COR-L47 (cell line): ENCODE measurements at places on chromosomes 1 and 21.

DNA sequence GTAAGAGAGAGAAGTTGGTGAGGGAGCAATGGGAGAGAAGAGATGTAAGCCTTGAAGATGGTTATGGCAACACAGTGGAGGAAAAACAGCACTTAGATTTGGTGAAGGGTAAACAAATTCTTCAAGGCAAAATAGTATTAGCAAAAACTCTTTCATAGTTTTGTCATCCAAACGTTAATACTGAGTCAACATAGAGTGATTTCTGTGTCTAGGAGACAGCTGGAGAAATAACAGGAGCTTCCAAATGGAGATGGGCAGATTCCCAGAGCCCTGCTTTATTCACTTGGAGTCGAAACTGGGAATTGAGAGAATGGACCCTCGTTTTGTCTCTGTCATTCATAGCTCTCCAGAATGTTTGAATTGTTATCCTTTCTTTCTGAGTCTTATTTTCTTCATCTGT is 68.3 kb downstream of the PLA2G4A start:
- no peak for DNase-seq

DNA sequence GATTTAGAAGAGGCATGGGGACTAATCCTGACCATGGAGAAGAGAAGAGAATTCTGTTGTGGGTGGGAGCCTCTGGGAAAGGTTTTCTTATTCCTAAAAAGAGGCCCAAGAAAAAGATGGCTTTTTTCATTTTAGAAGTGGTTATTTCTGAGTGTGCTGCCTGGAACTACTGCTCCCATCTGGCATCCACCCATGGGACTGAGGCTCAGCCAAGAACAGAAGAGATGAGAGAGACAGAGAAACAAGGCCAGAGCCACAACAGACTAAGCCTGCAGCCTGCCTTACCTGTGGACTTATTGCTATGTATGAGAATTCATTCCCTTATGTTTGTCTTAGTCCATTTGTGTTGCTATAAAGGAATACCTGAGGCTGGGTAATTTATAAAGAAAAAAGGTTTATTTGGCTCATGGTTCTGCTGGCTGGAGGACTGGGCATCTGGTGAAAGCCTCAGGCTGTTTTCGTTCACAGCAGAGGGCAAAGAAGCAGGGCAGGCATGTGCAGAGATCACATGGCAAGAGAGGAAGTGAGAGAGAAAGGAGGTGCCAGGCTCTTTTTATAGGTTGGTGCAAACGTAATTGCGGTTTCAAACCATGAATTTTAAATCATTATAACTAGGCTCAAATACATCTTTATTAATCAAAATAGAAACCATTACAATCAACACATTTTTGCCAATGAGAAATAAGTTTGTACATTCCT is 57.5 kb upstream of the PRDM2 start:
- no peak for DNase-seq

DNA sequence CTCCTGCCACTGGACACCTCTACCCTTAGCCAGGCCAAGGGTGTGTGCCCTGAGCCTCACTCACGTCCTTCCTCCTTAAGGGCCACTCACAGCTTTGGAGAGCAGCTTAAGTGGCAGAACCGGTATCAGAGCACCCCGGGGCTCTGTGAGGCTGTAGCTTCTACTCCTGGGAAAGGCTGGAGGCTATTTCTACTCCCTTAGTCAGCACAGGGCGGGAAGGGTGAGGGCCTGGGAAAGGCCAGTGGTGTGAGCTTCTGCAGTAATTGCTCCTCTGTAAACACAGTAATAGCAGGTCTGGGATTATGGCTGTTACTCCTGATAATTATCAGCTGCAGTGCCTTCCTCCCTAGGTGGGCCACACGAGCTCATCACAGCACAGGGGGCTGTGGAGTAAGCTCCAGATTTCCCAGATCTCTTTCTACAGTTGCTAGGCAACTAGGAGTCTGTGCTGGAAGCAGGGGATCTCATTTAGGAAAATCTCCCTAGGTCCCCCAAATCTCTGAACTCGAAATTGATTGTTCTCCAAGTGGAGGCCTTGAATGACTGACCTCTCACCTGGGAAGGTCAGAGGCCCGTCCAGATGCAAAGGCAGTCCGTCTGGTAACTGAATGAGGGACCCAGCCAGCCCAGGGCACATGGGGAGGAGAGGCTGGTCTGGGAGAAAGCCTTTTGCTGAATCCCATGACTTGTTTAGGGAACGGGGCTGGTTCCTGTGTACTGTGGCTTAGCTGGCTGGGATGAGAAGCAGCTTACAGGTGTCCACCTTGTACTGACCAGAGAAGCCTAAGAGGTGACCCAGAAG is 29.3 kb downstream of the IER5 start:
- peak; percentile 90 for DNase-seq

DNA sequence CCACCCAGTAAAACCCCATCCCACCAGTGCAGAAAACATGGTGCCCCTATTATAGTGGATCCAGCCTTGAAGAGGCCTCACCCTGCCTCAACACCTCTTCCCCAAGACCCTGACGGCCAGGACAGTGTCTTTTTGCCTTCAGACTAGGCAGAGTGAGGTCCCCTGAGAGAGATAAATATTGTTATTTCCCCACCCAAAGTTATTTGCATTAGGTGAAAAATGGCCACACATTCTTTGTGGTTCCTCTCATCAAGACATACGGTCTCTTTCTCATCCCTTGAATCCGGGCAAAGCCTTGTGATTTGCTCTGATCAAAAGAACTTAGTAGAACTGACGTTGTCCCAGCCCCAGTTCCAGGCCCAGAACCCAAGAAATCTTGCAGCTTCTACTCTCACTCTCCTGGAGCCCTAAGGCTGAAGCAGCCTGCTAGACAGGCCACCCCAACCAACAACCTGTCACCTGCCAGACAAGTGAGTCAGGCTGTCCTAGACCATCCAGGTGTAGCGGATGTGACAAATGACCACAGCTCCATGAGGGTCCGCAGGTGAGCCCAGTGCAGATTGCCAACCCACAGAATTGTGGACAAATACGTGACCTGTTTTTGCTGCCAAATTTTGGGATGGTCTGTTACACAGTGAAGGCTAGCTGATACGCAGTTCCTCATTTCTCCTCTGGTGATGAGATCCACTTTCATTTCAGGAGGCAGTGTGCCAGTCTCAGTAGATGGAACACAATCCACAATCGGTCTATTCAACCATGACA is 8.1 kb upstream of the SSU72 start:
- DNase-seq: no peak

DNA sequence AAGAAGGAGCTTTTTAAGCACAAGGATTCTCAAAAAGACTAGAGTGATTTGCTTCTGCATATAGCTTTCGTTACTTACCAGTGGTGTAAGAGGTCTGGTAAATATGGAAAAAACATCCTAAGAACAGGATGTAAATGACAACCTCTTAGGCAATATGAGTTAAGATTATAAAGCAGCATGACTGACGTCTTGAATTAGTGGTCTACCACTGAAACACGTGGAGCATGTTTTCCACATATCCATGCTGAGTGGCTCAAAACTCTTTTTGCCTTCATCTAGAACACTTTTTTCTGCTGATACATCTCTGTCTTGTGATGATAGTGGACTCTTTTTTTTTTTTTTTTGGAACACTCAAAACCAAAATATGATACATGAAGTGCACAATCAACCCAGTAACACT is 44.6 kb downstream of the RCAN1 start:
- DNase-seq: no peak

GRCh38 chr1:228141226-228142044 is 1.4 kb downstream of the GUK1 start:
- peak; percentile 56 for DNase-seq

- DNase-seq: no peak
These were observed 155.9 kb downstream of the BARHL2 start for GRCh38 chr1:90561103-90561783.

- peak; percentile 55 for DNase-seq
These were observed 7.6 kb upstream of the ERG start for GRCh38 chr21:38505654-38506523.

GRCh38 chr1:114126261-114127095 is 27.2 kb downstream of the SYT6 start:
- DNase-seq: no peak

- no peak for DNase-seq
These were observed 37.1 kb downstream of the STYXL2 start for GRCh38 chr1:167130829-167131510.

GRCh38 chr1:228983231-228983660 is 248.0 kb downstream of the RHOU start:
- DNase-seq: no peak

DNA sequence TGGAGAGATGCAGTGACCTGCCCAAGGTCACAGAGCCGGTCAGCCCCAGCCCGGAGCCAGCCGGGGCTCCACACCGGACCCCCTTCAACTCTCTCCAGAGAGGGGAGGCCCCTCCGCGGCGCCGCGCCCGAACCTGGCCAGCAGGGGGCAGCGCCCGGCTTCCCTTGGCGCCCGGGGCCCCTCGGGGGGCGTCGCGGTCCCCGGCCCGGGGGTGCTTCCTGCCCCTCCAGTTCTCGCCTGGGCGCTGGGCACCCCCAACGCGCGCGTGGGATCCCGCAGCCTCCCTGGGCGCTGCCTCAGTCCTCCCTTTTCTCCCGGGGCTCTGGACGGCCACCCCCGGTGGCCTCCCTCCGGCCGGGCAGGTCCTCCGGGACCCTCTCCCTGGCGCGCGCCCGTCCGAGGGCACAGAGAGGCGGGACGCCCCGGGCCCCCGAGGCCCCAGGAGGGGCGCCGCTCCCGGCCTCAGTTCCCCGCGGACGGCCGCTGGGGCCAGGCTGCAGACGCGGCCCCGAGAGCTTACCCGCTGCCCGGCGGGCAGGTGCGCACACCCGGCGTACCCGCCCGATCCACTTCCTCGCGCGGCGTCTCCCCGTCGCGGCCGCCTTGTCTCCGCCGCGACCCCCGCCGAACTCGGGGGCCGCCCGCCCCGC is 406 bp downstream of the HTR1D start:
- DNase-seq: no peak

DNA sequence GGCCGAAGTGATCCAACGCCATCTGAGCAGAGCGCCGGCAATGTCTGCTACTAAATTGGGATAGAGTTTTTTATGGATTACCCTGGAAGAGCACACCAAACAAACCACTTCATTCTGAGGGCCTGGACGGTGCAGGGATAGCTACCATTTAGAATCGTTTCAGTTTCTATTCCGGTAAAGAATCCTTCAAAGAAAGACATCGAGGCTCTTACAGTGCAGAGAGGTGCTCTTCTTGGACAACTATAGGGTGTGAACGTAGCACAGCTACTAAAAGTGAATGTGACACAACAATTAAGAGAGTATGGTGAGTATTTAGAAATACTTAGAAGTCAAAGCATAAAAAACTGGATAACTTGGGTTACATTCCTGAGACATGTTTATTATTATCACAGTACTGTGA is 16.1 kb downstream of the HIVEP3 start:
- no peak for DNase-seq

- DNase-seq: no peak
These were observed 97.6 kb upstream of the VANGL1 start for GRCh38 chr1:115544131-115544530.

DNA sequence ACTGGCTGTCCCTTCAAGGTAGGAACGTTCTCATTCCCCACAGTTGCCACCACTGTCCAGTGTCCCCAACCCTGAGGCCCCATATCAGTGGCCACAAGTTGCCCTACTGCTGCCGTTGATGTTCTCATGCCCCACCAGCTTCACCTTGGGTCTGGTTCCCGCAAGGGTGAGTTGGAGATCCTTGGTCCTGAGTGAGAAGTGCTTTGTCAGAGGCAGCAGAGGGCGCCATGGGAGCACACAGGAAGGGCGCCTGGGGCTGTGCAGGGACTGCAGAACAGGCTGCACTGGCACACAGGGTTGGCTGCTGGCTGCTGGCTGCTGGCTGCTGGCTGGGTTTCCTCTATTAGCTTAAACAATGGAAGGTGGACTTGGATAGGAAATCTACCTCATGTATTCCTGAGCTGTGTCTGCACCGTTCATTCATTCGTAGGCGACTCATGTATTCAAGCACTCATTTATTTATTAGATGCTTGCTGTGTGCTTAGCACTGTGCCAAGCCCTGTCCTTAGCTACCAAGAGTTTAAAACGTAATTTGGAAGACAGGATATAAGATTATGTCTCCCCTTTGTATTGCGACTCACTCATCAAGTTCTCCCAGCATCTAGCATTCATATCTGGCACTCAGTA is 2.1 kb upstream of the S100A9 start:
- DNase-seq: peak; percentile 76

GRCh38 chr1:60695716-60696171 is 386.6 kb upstream of the NFIA start:
- peak; percentile 8 for DNase-seq

DNA sequence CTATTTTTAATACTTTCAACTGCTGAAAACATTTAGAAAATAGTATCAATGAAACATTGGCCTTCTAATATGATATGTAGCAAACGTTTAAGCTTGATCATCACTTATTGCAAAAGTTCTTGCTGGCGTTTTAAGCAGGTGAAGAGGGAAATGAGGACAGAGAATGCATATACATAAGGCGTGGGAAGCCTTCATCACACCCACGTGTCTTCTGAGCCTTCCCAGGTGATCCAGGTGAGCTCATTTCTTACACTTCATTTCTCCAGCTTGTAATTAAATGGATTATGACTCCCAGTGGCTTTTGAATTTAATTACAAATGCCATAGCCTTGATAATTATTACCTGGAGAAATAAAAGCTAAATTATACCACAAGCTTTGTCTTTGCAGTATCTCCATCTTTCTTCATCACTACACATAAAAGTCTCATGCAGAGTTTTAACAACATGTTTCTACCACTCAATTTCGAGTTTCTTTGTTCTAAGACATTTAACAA is 1973.8 kb downstream of the MRPL39 start:
- DNase-seq: no peak

- no peak for DNase-seq
These were observed 17.9 kb downstream of the ETV3L start for GRCh38 chr1:157081707-157082106.

DNA sequence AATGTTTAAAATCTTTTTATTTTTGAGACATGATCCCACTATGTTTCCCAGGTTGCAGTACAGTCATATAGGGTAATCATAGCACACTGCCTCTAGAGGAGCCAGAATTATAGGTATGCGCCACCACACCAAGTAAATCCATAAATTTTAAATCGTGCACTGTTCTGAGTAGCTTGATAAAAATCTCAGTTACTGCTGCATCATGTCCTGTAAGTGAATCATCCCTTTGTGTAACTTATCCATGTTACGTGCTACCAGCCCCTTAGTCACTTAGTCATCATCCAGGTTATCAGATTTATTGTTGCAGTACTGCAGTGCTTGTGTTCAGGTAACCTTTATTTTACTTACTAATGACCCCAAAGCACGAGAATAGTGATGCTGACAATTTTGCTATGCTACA is 1770.9 kb downstream of the BRINP3 start:
- no peak for DNase-seq

DNA sequence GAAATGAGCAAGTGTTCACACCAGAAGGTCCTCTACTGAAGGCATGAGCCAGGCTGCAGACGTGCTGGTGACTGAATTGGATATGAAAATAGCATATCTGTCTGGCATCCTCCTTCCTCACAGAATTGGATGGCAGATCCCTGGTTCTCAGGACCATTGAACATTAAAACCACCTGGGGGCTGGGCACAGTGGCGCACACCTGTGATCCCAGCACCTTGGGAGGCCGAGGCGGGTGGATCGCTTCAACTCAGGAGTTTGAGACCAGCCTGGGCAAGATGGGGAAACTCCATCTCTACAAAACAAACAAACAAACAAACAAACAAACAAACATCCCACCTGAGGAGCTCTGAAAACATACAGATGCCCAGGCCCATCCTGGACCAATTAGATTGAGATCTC is 23.4 kb downstream of the TEX35 start:
- no peak for DNase-seq
